ENCODE measurements at places on chromosomes 5 and 9.

DNA sequence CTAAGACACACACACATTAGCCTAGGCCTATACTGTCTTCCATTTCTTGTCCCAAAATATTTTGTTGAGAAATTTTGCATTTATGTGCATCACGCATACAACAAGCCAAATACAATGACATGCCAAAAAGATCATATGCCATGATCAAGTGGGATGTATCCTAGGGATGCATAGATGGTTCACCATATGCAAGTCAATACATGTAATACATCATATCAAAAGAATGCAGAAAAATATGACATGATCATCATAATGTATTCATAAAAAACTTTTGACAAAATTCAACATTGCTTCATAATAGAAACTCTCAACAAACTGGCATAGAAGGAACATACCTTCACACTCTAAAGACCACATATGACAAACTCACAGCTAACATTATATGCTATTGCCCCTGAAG is 5.8 kb upstream of the FAM81B start:
- no peak for DNase-seq

- DNase-seq = no peak
Measured at GRCh38 chr9:110886832-110887231, 151.4 kb downstream of the LPAR1 start.

- DNase-seq = no peak
Measured at GRCh38 chr5:170319301-170319700, 21.7 kb upstream of the LCP2 start.

- DNase-seq = no peak
Measured at GRCh38 chr9:75891277-75891741, 836 bp downstream of the PCSK5 start.

DNA sequence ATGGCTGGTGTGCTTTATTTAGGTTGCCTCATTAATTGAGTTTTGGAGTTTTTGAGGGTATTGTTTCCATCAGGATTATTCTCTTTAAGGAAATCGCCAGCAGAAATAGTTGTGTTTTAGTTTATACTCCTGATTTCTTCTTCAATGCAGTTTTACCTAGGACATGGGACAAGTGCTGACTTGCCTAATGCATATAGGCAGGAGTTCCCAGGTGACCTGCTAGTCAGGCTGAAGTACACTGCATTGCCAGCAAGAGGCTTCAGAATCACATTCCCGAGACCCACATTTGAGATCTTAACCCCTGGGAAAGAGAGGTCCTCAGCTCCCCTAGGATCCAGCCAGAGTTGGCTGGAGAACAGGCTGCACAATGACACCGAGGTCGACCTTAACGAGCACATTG is 1.5 kb upstream of the OR1N2 start:
- DNase-seq = no peak

GRCh38 chr5:67032921-67033664 is 163.5 kb downstream of the CD180 start:
- DNase-seq = no peak

DNA sequence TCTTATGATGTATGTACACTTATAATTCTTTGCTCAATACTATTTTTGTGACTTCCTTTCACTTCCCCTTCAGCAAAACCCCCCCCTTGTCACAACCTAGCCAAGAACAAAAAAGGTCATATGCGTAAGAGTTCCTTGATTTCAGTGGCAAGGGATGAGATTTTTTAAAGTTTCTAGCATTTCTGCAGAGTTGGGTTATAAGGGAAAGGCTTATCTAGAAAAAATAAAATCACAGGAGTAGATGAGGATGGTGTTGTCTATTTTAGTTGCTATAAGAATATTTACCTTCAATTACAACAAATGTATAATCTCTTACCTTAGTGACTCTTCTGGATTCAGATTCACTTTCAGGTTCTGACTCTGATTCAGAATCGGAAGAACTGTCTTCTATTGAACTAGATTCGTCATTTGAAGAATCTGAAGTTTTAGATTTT is 184.6 kb downstream of the AP3B1 start:
- DNase-seq = no peak

- DNase-seq = no peak
Measured at GRCh38 chr9:13160051-13160450, 119.4 kb downstream of the MPDZ start.

DNA sequence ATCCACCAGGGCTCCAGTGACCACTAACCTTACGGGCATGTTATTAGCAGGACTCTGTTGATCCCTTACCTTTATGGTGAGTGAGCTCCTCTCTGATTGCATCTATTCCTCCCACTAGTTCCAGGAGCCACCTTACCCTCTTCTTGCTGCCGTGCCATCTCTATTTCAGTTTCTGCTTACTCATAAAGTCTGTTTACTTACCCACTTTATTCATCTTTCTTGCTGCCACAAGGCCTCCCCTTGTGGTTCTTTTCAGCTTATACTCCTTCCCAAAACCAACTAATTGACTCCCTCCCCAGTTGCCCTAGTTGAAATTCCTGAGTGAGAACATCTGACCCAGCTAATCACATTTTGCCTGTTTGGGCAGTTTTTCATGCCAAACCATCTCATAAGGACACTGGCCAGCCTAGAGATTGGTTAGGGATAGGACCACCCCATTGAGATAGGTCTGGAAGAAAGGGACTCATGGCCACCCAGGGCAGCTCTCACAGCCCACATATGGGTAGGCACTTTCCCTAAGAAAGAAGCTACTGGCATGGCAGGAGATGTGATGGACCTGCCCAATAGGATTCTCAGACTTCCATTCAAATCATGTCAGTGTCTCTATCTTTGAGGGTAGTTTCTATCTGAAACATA is 412.7 kb downstream of the EFNA5 start:
- DNase-seq = no peak

DNA sequence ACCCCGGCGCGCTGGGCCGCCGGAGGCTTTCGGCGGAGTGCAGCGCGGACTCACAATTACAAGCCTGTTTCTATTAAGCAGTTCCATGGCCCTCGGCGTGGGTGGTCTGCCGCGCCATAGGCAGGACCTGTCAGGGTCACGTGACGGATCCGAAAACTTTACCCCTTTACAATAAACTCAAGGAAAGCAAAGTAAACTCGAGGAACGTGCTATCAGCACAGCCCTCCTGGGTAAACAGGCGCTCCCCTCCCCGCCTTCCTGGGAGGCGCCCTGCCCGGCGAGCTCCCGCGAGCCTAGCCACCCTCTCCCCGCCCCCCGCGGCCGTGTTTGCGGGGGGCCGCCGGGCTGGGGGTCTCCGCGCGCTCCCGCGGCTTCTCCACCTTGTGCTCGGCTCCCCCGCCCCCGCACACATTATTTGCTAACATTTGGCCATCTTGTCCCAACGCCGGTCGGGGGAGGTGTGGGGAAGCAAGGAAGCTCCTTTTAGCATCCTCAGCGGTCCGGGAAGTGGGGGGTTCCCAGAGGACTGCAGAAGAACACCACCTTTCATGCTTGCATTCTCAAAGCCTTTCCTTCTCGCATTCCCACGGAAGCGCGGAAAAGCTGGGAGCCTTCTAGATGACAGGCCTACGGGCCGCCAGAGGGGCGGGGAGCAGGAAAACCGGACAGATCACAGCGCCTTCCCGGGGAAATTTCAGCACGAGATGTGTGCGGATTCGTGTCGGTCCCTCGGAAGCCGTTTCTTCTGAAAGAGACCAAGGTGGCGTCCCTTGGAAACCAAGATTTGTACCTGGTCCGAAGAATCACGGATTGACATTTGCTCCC is at the start of gene PTCH1:
Gene PTCH1, minus strand, starts transcription at position 238 of the 825 bp plus-strand sequence.
- peak; percentile 33 for DNase-seq

DNA sequence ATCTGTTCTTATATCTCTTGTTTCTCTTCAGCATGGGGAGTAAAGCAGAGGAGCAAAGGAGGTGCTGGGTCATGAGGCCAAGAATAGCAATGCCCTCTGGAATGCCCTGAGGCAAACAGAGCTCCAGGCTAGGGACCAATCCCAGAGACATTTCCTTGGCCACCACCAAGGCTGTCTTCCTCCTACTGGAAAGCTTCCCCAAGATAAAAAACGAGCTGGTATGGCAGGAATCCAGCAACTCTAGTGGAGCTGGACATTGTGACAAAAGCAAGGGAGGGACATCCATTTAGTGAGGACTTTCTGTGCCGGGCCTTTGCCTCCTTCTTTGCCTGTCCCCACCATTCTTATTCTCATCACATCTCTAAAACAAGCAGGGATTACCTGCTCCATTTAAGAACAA is 161.6 kb downstream of the ASTN2 start:
- no peak for DNase-seq

- DNase-seq = no peak
Measured at GRCh38 chr5:132423438-132423898, 54.0 kb downstream of the SLC22A5 start.

DNA sequence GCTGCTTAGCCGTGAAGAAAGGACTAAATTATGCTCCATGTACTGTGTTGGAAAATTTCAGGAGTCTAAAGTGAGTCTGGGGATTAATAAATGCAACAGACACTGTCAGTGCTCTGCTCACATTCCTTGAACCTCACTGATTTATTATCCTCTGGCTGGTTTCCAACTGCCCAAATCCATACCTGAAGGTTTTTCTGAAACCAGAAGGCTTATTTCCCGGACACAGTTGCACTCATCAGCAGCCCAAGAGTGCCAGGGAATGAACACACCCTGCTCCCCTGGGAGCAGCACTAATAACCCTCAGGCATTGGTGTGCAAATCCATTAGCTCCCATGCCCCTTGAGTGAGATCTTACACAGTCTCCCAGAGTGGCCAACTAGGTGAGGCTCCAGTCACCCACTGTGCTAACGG is 38.7 kb downstream of the F2R start:
- no peak for DNase-seq

GRCh38 chr9:14313951-14314423 is at the start of gene NFIB:
NFIB (minus strand) TSS chr9:14314141; CDS start chr9:14313511, 630 bp downstream.
- DNase-seq = no peak

DNA sequence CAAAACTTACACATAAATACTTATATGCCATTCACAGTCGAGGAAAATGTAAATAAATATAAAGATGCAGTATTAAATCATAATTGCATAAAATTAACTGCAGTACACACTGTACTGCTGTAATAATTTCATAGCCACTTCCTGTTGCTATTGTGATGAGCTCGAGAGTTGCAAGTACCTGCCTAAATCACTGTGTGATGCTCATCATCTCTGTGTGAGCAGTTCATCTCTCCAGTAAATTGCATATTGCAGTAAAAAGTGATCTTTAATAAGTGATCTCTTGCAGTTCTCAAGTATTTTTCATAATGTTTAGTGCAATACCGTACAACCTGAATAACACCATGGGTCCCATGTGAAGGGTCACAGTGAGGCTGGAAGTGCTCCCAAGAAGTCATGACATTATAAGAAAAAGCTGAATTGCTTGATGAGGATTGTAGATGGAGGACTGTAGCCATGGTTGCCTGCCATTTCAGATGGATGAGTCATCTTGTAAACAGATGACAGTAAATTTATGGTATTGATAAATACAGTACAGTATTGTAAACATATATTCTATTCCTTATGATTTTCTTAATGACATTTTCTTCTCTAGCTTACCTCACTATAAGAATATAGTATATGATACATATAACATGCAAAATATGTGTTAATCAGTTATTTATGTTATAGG is 34.9 kb downstream of the SYK start:
- no peak for DNase-seq

GRCh38 chr5:179254638-179255271 is 90.5 kb downstream of the ADAMTS2 start:
- no peak for DNase-seq

GRCh38 chr9:83435301-83435700 is 102.9 kb downstream of the FRMD3 start:
- DNase-seq = no peak

- DNase-seq = no peak
Measured at GRCh38 chr9:1775230-1775629, 239.9 kb upstream of the SMARCA2 start.

DNA sequence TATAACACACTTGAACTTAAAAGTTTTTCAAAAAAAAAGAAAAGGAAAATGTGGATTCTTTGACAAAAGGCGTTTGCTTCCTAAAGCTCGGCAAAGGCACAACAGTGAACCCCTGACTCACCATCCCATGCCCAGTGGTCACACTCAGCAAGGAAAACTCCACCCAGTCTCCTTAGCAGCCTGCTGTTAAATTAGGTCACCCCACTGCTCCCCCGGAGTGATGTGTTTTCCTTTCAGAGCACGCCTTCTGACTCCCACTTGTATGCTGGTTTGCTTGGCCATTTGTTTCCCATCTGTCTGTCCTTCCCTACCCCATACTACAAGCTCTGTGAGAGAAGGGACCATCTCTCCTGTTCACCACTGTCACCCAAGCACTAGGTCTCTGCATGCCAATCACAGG is 23.8 kb downstream of the RETREG1 start:
- no peak for DNase-seq

- DNase-seq = no peak
Measured at GRCh38 chr9:131060900-131061630, 35.3 kb upstream of the AIF1L start.

GRCh38 chr9:81989700-81990099 is 1.1 kb downstream of the SPATA31D1 start:
- no peak for DNase-seq

DNA sequence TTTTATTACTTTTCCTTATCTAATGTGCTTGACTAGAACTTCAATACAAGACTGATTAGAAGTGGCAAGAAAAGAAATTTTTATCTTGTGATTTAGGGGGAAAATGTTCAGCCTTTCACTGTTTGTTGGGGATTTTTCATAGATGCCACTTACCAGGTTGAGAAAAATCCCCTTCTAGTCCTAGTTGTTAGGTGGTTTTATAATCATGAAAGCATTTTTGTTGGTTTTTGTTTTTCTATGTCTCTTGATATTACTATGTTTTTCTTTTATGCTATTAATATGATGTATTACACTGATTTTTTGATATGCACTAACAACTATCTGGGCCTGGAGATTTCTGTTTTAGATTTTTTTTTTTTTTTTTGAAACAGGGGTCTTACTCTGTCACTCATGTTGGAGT is 134.0 kb downstream of the PARP8 start:
- no peak for DNase-seq

DNA sequence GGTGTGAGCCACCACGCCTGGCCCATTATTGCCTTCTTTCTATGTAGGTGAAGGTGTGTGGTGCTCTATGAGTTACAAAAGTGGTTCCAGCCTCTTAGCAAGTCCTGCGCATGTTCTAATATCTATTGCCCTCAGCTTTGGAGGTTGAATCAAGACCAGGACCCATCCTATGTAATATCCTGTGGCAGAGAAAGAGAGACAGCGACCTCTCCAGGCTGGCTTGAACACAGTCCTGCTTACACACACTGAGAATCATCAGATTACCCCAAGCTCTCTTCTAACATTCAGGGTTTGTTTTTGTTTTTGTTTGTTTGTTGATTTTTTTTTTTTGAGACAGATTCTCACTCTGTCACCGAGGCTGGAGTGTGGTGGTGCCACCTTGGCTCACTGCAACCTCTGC is 94.7 kb upstream of the OSMR start:
- DNase-seq = no peak

- DNase-seq = no peak
Measured at GRCh38 chr9:8356406-8356805, 556.8 kb upstream of the DMAC1 start.

Measured in stimulated activated CD8-positive, alpha-beta memory T cell treated with anti-CD3 and anti-CD28 coated beads, Interleukin-2, amount 100 ng/mL, for 48 hours (primary cell).